ENCODE measurements at places on chromosomes 12 and 14.
A peak's percentile ranks its signal among the peaks of the same experiment; 100 is the strongest.

DNA sequence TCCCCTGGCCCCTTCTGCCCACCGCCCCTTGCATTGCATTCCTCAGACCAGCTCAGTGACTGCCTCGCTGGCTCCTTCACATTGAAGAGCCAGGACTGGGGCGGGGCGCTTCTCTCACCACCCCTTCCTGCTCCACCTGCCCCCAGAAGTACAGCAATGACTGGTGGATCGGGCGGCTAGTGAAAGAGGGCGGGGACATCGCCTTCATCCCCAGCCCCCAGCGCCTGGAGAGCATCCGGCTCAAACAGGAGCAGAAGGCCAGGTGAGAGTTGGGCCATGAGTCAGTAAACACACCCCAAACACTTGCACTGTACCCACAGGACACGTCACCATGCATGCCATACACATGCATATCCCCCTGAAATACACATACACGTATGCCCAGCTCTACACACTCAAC lies 5.8 kb downstream of the CACNB3 start:
- H3K4me1 ChIP-seq, result peaks cover 4% of the 10 kb centered on the region
- H3K36me3 ChIP-seq, result peaks cover 49% of the 10 kb centered on the region
- H3K27me3 ChIP-seq, result no peaks in the 10 kb centered on the region
- no peak for DNase-seq
- no peak overlapping the region for H3K4me3 ChIP-seq

DNA sequence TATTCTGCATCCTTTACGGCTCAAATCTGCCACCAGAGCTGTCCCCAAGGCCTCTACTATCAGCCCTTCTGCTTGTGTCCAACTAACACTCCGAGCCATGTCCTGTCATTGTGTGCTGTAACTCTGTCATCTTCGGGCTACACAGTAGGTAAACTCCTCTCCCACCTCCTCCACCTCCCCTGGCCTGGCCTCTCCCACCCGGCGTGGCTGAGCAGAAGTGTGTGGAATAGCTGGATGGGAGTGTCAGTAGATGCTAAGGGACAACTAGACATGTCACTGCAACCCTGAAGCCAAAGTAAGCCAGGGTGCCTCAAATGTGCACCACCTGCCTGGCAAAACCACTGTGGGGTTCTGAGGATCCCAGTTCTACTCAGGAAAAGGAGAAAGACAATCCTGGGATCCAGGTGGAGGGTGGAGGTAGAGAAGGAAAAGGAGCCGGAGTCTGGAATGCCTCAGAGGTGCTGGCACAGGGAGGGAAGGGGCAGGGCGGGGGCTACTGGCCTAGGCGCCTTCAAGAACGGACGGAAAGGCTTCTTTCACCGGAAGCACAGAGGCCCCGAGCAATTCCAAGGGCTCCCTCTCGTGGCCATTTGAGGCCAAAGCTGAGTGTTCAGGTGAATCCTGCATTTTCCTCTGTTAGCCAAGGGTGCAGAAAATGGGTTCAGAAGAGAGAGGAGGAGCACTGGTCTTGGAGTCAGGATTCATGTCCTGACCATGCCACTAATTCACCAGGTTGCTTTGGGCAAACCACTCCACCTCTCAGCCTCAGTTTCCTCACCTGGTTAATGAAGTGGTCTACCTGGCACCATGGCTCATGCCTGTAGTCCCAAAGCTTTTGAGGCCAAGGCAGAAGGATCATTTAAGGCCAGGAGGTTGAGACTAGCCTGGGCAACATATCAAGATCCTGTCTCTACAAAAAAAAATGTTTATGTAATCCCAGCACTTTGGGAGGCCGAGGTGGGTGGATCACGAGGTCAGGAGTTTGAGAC lies 20.5 kb upstream of the FAM181A start:
- no peak overlapping the region for H3K4me3 ChIP-seq
- no peaks in the 10 kb centered on the region for H3K27me3 ChIP-seq
- peak; percentile 55 for DNase-seq
- H3K27ac ChIP-seq, result no peak overlapping the region

- H3K4me1 ChIP-seq, result no peaks in the 10 kb centered on the region
- no peak overlapping the region for H3K27ac ChIP-seq
- no peaks in the 10 kb centered on the region for H3K36me3 ChIP-seq
Observed at GRCh38 chr14:104544362-104544961, 35.1 kb upstream of the C14orf180 start.

- H3K27me3 ChIP-seq, result no peaks in the 10 kb centered on the region
- H3K27ac ChIP-seq, result no peak overlapping the region
- no peak for DNase-seq
Observed at GRCh38 chr12:71155225-71155624, 2.6 kb downstream of the TSPAN8 start.

- peak; percentile 65 for DNase-seq
- H3K36me3 ChIP-seq, result peaks cover 51% of the 10 kb centered on the region
- no peak overlapping the region for H3K27ac ChIP-seq
Observed at GRCh38 chr12:7142056-7142644, 12.0 kb downstream of the CLSTN3 start.

DNA sequence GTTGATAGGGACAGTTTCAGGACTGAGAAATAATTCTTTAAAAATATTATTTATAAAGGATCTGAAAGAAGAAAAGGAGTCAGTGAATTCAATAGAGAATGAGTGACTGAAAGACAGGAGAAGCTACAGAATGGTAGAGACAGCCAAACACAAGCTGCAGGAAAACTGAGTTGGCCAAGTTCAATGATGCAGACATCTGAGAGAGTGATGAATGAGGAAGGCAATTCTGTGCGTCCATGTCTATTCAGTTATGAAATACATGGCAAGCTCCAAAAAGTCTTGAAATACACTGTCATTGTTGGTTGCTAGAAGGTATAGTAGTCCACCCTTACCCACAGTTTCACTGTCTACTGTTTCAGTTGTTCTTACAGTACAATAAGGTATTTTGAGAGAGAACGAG lies 6.8 kb downstream of the LRRC74A start:
- peaks cover 29% of the 10 kb centered on the region for H3K27me3 ChIP-seq
- no peaks in the 10 kb centered on the region for H3K36me3 ChIP-seq
- no peak overlapping the region for H3K4me3 ChIP-seq
- DNase-seq, result no peak
- no peaks in the 10 kb centered on the region for H3K4me1 ChIP-seq

DNA sequence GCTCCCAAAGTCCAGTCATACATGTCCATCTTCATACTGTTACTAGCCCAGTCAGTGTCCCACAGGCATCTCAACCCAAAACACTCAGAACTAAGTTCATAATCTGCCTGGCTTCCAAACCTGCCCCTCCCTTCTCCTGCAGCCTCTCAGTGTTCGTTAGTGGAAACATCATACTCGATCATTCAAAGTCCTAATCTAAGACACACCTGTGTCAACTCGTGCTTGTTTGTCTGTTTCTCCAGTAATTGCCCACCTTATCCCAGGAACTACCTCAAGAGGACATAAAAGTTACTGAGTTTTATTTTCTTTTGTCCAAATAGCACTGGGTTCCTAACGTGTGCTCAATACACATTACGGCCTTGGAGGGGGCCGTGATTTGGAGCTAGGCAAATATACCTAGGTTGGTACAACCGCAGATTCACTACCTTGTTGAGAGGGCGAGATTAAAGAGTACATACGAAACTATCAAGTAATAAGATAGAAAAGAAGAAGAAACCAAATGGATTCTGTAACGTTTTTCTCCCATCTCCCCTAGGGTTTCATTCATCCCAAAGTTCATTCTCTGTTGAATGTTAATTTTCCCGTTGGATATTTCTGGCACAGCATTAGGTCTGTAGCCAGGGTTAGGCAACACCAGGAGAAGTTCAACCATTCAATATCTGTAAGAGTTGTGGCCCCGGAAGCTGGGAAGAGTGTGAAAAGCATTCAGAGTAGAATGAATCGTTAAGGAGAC lies 3.2 kb downstream of the RNASE8 start:
- DNase-seq, result no peak
- H3K27ac ChIP-seq, result no peak overlapping the region
- peaks cover 24% of the 10 kb centered on the region for H3K27me3 ChIP-seq
- no peaks in the 10 kb centered on the region for H3K4me1 ChIP-seq
- no peak overlapping the region for H3K4me3 ChIP-seq

- no peak for DNase-seq
- H3K27me3 ChIP-seq, result no peaks in the 10 kb centered on the region
- H3K4me1 ChIP-seq, result no peaks in the 10 kb centered on the region
- H3K36me3 ChIP-seq, result no peaks in the 10 kb centered on the region
- H3K4me3 ChIP-seq, result no peak overlapping the region
Observed at GRCh38 chr14:73797543-73798265, 53.9 kb upstream of the PTGR2 start.

DNA sequence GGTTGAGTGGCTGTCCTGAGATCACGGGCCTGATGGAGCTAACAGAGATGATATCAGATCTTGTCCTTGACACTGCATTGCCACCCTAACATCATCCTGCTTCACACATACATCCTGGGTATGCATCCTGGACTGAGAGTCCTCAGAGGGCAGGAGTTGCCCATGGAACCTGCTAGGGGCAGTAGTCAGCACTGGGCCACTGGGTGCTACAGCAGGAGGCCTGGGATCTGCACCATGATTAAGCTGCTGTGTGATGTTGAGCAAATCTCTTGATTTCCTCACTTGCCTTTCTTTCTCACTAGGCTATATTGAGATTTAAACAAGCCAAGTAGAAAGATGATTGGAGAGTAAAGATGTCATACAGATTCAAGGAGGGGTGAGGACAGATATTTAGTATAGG lies 22.1 kb upstream of the EIF4B start:
- H3K4me3 ChIP-seq, result no peak overlapping the region
- H3K27me3 ChIP-seq, result peaks cover 4% of the 10 kb centered on the region

DNA sequence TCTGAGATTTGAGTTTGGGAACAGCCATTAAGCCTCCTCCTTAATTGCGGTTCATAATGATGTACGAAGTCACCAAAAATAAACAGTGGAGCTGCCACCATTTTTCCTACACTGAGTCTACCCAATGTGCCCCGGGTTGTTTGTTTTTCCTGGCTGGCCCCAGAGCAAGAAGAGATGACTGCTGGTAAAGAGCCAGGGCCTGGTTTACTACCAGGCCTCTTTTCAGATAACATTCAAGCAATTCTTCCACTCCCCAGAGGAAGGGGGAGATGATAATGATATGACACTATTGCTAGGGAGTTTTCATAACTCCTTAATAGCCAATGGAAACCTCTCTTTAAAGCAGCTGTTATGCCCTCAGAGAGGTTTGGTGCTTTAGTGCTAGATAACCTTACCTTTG lies 42.3 kb downstream of the BRAP start:
- no peaks in the 10 kb centered on the region for H3K4me1 ChIP-seq
- H3K36me3 ChIP-seq, result peaks cover 69% of the 10 kb centered on the region
- no peak overlapping the region for H3K27ac ChIP-seq
- H3K4me3 ChIP-seq, result no peak overlapping the region
- no peaks in the 10 kb centered on the region for H3K27me3 ChIP-seq

GRCh38 chr12:111424793-111425251 lies 19.1 kb downstream of the SH2B3 start:
- no peak overlapping the region for H3K27ac ChIP-seq
- H3K4me3 ChIP-seq, result no peak overlapping the region
- no peaks in the 10 kb centered on the region for H3K27me3 ChIP-seq
- peaks cover 39% of the 10 kb centered on the region for H3K36me3 ChIP-seq
- no peak for DNase-seq

GRCh38 chr12:54404061-54405004 lies 14.7 kb downstream of the ITGA5 start:
- no peak overlapping the region for H3K27ac ChIP-seq
- no peaks in the 10 kb centered on the region for H3K4me1 ChIP-seq
- no peaks in the 10 kb centered on the region for H3K27me3 ChIP-seq

GRCh38 chr12:71445071-71445470 lies 5.5 kb downstream of the LGR5 start:
- DNase-seq, result no peak
- H3K36me3 ChIP-seq, result no peaks in the 10 kb centered on the region
- peaks cover 4% of the 10 kb centered on the region for H3K27me3 ChIP-seq
- no peak overlapping the region for H3K27ac ChIP-seq

GRCh38 chr14:69716478-69717187 lies 50.3 kb upstream of the SRSF5 start:
- H3K27ac ChIP-seq, result no peak overlapping the region
- peaks cover 10% of the 10 kb centered on the region for H3K36me3 ChIP-seq
- H3K4me3 ChIP-seq, result no peak overlapping the region
- H3K27me3 ChIP-seq, result no peaks in the 10 kb centered on the region
- H3K4me1 ChIP-seq, result peaks cover 11% of the 10 kb centered on the region

DNA sequence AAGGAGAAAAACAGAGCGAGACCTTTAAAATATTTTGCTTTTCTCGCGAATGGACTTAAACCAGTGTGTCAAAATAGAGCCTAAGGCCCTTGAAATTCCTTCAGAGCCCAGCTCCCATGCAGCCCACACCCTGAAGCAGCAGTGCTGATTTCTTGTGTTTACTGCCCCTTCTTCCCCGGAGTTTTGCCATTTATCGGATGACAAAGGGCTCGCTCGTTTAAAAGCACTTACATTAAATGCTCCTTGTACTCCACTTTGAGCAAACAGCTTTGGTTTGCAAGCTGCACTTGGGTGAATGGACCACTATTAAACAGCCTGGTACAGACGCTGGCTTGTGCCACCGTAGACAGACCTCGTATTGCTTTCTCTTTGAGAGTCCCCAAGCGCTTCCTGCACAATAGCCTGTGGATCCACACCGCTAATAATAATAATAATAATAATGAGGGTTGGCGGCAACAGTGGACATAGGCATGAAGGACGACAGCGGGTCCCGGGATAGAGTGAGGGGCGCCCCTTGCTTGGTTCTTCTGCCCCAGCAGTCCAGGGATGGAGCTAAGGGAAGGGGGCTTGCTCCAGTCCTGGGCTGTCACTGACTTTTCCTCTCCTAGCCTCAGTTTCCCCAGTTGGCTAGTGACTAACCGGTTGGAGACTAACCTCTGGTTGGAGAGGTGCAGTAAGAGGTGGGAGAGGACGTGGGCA lies 6.6 kb downstream of the DLK1 start:
- no peak for DNase-seq
- no peaks in the 10 kb centered on the region for H3K36me3 ChIP-seq
- no peak overlapping the region for H3K27ac ChIP-seq
- no peak overlapping the region for H3K4me3 ChIP-seq
- no peaks in the 10 kb centered on the region for H3K27me3 ChIP-seq

DNA sequence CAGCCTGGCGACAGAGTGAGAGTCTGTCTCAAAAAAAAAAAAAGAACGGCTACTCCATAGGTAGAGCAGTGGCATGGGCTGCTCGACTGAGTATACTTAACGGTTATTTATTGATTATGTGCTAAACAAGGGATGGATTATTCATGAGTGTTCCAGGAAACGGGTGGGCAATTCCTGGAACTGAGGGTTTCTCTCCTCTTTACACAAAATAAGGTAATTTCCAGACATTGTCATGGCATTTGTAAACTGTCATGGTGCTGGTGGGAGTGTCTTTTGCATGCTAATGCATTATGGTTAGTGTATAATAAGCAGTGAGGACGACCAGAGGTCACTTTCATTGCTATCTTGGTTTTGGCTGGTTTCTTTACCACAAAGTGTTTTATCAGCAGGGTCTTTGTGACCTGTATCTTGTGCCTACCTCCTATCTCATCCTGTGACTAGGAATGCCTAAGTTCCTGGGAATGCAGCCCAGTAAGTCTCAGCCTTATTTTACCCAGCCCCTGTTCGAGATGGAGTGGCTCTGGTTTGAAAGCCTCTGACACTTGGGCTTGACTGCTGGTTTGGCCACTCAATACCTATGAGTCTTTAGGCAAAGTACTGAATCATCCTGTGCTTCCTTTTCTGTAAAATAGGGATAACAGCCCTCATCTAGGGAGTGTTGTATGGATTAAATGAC lies 3.2 kb downstream of the DGLUCY start:
- no peaks in the 10 kb centered on the region for H3K27me3 ChIP-seq
- H3K4me1 ChIP-seq, result peaks cover 39% of the 10 kb centered on the region

Data from DND-41 (cell line).